ENCODE measurements at places on chromosomes 2 and 18. TPM values are rescaled to one million over a fixed set of nuclear protein-coding genes. Genes with fewer than 3 reads are reported as not detected.

LRRTM4 gene
- polyA plus RNA-seq = 0.10 TPM

FBXO11 gene
- polyA plus RNA-seq = 29.0 TPM

GRCh38 chr2:8966123-8966908, 37.2 kb downstream of the MBOAT2 start:
- DNase-seq = no peak

DNA sequence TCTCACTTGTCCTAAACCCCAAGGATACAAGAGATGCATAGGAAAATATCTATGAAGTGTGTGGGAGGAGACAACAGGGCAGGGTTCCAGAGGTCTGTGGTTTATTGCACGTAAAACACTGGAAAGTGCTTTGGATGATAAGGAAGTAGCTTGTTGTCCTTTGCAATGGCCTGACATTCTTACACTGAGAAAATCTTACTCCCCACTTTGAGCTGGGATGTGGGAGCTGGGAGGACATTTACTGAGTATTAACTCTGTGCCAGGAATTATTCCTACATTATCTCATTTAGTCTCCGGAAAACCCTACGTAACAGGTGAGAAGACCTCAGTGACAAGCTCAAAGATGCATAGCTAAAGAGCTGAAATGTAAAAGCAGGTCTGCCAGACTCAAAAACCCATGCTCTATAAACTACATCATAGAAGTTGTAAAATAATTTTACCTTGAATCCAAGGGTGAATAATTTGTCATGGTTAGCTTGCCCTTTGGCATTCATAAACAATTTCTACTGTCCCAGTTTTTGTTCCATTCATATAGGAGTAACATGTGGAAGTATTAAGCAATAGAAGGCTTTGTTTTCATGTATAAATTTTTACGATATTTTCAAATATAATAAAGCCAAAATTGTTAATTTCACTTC, 9.2 kb upstream of the GALNT3 start:
- no peak for DNase-seq

GRCh38 chr2:181356526-181357130, 100.6 kb upstream of the ITGA4 start:
- no peak for DNase-seq

All from SK-N-SH (cell line).